ENCODE measurements at places on chromosomes 12 and 14.

DNA sequence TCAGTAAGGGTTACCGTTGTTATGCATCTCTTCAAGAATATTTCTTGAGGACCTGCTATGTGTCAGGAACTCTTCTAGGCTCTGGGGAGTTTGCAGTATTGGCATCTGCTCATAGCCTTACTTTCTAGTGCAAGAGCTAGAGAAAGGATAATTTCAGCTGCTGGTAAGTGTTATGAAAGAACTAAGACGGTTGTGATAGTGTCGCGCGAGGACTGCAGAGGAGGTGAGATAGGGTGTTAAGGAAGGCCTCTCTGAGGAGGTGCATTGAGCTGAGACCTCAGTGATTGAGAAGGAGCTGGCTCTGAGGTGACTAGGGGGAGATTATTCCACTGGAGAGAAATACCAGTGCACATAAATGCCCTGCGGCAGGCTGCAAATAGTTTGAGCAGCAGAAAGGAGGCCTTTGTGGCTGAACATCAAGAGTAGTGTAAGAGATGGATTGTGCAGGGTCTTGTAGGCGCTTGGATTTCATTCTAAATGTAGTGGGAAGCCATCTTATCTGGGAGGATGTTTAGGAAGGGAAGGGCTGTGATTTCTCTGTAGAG, 824 bp downstream of the DDX55 start:
- DNase-seq, result peak; percentile 14

- DNase-seq, result peak; percentile 88
These were observed 770 bp downstream of the ABHD4 start for GRCh38 chr14:22598896-22599244.

GRCh38 chr14:45181806-45182205, 46.1 kb downstream of the FANCM start:
- DNase-seq, result no peak

GRCh38 chr12:117036547-117036946, 62.7 kb downstream of the TESC start:
- DNase-seq, result no peak

GRCh38 chr14:105294142-105294597, 6.6 kb downstream of the BRF1 start:
- DNase-seq, result no peak

- DNase-seq, result no peak
These were observed 175.8 kb upstream of the TMEM132C start for GRCh38 chr12:128091101-128091720.

GRCh38 chr12:110668480-110669192, 20.3 kb downstream of the HVCN1 start:
- DNase-seq, result no peak

GRCh38 chr12:104496336-104496735, 39.6 kb downstream of the CHST11 start:
- DNase-seq, result no peak

GRCh38 chr14:70780396-70781075, 28.8 kb downstream of the MAP3K9 start:
- DNase-seq, result no peak

- no peak for DNase-seq
These were observed 16.1 kb downstream of the ACSM4 start for GRCh38 chr12:7319930-7320329.

GRCh38 chr12:52199294-52199919, 7.6 kb upstream of the KRT80 start:
- DNase-seq, result no peak

DNA sequence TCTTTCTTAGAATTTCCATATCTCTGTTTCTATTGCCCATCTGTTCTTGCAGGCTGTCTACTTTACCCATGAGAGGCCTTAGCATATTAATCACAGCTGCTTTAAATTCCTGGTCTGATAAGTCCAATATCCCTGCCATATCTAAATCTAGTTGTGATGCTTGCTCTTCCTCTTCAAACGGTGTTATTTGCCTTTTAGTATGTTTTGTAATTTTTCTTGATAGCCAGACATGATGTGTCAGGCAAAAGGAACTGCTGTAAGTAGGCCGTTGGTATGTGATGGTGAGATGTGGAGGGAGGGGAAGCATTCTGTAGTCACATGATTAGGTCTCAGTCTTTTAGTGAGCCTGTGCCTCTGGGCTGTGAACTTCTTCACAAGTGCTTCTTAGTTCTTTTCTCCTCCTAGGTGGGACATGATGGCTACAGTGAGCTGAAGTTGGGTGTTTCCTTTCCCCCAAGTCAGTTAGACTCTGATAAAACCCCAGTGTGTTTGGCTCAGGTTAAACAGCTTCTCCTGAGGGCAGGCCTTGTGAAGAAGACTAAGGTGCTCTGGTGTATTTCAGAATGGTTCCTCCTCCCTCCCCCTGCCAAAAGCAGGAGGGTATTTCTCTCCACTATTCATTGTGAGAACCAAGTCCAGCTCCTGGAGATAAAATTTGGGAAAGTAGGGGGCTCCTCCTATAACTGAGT, 195.9 kb upstream of the PARP11 start:
- no peak for DNase-seq

- DNase-seq, result peak; percentile 40
These were observed 102.9 kb downstream of the RASSF9 start for GRCh38 chr12:85733221-85733840.

- no peak for DNase-seq
These were observed 3.8 kb downstream of the NR4A1 start for GRCh38 chr12:52054833-52055730.

DNA sequence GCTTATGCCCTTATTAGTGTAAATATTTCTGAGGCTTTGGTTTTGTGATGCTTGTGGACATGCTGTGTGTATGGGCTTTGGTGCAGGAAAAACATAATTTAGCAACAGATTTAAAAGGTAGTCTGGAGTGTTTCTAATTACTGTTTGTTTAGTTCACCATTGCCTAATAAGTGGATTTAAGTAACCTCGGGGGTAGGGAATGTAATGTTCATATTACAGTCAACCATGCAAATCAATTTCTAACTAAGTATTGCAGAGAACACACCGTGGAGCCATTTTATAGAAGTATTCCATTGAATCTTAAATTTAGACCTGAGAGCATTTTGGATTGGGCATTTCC, 53.5 kb downstream of the ANO6 start:
- DNase-seq, result no peak

DNA sequence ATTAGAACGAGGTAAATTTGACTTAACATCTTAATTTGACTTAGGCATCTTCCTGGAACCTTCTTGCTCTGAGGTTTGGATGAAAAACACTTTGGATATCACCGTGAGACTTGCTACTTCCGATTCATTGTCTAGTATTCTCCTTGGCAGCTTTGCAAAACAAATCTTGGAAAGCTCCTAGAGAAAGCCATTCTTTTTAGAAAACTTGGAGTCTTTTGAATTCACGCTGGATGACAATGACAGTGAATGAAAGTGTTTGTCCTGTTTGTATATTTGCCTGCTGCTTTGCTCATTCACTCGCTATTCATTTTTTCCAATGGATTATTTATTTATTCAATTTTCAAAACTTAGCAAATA, 222.1 kb upstream of the HMGA2 start:
- no peak for DNase-seq

DNA sequence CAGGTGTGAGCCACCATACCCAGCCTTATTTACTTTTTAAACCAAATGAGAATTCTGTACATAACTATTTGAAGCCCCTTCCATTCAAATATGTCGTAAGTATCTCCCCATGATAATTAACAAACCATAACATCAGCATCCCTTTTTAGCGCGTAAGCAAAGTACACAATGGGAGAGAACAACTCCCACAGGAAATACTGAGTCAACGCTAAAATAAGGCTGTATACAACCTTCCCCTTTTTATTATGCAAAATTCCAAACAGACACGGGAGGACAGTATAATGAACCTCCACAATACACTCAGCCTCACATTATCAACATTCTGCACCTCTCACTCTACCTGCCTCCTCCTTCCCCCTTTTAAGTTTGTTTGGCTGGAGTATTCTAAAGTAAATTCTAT, 73.5 kb downstream of the CCDC88C start:
- no peak for DNase-seq

DNA sequence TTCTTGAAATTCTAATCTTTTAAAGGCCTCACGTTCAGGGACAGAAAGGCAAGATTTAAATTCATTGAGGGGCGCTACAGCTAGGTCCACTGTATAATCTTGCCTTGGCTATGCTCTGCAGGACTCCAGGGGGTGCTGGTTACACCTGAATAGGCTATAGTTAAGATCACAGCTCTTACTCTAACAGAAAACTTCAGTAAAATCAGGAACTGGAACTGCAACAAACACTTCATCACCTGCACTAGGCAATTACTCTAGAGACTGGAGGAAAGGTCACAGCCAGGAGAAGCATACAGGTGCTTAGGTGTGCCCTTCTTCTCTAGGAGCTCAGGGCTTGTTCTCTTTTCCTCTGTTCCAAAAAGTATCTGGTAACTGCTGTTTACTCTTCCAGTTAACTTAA, 20.9 kb downstream of the SLCO1C1 start:
- no peak for DNase-seq

DNA sequence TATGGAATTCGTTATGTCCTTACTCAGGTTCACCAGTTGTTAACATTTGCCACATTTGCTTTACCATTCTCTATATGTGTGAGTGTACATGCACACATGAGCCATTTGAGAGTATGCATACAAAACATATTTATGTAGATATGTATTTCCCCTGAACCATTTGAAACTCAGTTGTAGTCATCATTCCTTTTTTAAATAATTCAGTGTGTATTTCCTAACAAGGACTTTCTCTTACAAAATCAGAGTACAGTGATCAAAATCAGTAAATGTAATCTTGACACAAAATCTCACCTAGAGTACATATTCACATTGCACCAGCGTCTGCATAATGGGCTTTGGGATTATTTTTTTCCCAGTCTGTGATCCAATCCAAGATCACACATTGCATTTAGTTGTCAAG, 384.9 kb downstream of the DIO2 start:
- no peak for DNase-seq

GRCh38 chr12:22525426-22525825, 18.9 kb downstream of the C2CD5 start:
- no peak for DNase-seq

GRCh38 chr12:38424436-38424835, 107.9 kb downstream of the ALG10B start:
- no peak for DNase-seq
